ENCODE measurements at places on chromosomes 12 and 14. TPM values are rescaled to one million over a fixed set of nuclear protein-coding genes. Genes with fewer than 3 reads are reported as not detected.

DNA sequence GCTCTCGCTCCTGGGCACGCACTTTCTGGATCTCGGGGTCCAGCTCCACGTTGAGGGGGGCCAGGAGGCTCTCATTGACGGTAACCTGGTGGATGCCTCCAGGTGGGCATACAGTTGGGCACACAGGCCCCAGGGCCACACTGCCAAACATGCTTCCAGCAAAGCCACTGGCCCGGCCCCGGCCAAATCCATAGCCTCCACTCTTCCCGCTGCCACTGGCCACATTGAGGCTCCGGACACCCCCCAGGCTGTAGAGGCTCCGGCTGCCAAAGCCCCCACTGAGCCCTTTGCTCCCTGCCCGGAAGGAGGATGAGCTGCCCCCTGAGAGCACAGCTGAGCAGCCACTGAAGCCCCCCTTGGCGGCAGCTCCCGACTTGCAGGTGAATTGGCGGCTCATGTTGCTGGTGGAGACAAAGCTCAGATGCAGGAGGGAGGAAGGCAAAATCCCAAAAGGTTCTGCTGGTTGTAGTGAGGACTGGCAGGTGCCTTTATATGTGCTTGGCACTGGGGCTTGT, at the start of gene KRT71:
TSS of gene KRT71 (minus strand) at position 465 of the 515 bp plus-strand sequence. CDS start at position 397, 68 bp downstream.
- DNase-seq: no peak

DNA sequence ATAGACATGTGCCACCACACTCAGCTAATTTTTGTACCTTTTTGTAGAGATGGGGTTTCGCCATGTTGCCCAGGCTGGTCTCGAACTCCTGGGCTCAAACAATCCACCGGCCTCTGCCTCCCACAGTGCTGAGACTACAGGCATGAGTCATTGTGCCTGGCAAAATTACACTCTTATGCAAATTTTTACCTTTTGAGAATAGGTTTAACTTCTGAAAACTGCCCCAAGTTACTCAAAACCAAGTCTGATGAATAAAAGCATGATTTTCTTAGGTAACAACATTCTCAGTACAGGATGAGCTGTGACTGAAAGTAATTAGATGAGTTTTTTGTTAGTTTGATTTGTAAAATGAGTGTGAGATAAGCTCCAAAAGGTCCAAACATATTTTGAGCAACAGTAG, 166.0 kb downstream of the RPS29 start:
- no peak for DNase-seq

DNA sequence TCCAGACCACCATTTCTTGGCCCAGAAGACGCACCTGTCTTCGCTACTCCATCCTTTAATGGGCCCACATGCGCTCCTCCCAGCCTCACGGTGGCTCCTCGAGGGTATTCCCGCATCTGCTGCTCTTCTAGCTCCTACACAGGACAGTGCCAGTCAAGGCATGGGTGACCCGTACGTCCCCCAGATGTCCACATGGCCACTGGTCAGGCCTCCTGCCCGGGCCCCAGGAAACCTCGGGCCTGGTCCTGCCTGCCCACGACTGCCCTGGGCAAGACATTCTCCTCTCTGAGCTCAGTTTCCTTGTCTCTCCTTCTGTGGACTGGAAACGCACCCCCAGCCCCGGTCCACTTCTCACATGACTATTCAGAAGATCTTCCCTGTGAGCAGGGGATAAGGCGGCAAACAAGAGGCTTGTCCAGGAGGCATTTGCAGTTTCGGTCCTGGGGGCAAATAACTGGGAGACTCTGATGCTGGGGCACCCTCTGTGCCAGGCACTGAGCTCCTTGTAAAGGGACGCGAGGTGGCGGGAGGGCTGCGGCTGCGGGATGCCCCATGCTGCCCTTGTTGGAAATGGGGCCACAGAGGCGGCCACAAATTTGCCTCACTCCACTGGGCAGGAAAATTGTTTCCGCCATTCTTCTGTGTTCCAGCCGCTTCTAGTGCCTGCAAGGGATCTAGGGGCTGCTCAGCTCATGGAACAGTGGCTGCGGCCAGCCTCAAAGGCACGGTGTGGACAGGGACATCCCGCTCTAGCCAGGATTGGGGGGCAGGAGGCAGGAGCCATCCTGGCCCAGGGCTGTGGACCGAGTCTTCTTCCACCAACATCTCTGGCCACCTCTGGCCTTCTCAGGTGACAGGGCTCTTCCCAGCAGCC, 6.8 kb upstream of the BEGAIN start:
- DNase-seq: no peak

GRCh38 chr14:23119363-23120327, 590 bp upstream of the CEBPE start:
- no peak for DNase-seq

DNA sequence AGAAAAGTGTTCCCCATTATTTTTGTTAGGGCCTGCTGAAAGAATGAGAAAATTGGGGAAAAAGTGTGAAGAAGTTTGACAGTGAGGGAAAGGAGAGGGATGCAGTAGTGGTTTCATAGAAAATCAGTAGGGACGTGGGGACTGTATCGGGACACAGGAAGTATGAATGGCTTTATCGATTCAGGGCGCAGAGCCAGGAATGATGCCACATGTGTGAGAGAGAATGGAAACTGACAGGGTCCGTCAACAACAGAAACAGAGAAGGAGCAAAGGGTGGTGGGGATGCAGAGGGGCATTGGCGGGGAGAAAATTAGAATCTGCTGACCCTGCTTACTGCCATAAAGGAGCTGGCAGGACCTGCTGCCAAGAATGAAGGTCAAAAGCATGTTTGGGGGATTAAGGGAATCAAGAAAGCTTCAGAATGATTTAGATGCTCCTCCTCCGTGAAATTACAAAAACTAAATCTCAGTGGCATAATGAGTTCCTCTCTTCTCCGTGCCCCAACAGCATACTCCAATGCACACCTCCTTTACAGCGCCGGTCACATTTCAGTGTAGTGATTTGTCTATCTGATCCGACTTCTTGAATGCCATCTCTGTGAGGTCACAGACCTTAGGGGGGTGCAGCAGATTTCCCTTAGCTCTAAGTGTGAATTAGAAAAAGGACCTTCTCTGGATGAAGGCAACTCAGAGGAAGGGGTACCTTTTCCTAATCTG, 92.6 kb downstream of the EMP1 start:
- no peak for DNase-seq

The LRRC43 gene
- 2.6 TPM for polyA plus RNA-seq

The SOX5 gene
- 35.8 TPM for polyA plus RNA-seq
